ENCODE measurements at places on chromosomes 7 and 10. TPM values are rescaled to one million over a fixed set of nuclear protein-coding genes. Genes with fewer than 3 reads are reported as not detected.

The OR6V1 gene
- not detected for total RNA-seq

The YKT6 gene
- 50.1 TPM for total RNA-seq

The CNPY1 gene
- total RNA-seq = not detected

The ENKUR gene
- not detected for total RNA-seq

The ITIH5 gene
- total RNA-seq = 106 TPM
